ENCODE measurements at places on chromosomes 5 and 9.

DNA sequence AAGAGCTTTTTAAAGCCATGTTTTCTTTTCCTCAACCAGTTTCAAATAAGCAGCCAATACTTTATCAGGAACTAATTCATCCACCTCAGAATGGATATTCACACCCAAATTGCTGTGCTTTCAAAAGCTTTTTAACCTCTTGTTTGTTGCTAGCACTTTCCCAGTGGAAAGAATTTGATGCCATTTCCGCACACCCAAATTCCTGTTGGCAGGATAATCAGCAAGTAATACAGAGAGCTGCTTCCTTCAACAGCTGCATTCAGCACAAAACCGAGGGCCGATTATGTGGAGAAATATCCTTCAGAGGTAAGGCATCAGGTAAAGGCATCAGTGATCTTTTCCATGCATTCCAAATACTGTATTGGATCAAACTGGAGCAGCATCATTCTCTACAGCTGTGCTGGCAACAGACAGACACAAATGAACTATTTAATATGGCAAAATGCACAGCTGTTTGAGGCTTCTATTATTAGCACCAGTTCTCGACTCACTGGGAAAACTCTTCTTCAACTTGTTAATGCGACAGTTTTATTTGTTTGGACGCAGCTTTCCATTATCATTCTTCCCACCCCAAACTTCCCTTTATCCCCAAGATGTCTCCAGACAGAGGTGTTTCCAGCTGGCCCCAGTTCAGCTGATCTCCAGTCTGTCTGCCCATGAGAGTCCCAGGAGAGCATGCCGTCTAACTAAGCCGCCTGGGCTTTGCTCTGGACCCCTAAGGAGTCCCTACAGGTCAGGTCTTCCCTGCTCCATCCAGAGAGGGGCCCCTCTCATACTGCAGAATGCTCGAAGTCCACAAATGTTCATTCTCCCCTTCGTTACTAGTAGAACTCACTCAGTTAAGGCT, 22.2 kb upstream of the MGAT1 start:
- DNase-seq = no peak

GRCh38 chr5:172364773-172365172, 81.2 kb upstream of the UBTD2 start:
- DNase-seq = no peak

- DNase-seq = peak; percentile 45
Observed at GRCh38 chr5:44536650-44537260, 147.5 kb upstream of the FGF10 start.

DNA sequence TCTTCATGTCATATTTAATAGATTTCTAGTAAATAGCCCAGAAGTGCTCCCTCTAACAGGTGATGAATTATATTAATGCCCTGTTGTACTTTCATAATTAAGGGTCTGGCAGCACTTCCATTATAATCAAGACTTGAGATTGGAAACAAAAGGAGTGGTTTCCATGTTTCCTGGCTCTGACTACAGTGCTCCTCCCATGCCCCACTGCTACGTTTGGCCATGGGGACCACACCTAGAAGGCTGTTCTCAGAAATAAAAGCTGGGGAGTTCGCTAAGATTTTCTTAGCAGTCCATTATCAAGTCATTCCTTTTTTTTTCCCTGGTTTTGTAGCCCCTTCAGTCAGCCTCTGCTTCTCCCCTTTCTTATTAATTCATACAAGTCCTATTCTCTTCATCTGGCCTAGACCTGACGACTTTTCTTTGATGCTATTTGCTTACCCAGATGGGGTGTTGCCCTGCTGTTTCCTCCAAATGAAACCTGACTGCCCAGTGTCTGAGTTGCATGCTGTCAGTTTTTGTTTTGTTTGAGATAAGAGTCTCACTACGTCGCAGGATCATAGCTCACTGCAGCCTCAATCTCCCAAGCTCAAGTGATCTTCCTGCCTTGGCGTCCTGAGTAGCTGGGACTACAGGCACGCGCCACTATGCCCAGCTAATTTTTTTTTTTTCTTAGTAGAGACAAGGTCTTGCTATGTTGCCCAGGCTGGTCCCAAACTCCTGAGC, 312.1 kb upstream of the EFNA5 start:
- DNase-seq = no peak

- peak; percentile 48 for DNase-seq
Observed at GRCh38 chr9:131744720-131745201, 4.9 kb upstream of the RAPGEF1 start.

DNA sequence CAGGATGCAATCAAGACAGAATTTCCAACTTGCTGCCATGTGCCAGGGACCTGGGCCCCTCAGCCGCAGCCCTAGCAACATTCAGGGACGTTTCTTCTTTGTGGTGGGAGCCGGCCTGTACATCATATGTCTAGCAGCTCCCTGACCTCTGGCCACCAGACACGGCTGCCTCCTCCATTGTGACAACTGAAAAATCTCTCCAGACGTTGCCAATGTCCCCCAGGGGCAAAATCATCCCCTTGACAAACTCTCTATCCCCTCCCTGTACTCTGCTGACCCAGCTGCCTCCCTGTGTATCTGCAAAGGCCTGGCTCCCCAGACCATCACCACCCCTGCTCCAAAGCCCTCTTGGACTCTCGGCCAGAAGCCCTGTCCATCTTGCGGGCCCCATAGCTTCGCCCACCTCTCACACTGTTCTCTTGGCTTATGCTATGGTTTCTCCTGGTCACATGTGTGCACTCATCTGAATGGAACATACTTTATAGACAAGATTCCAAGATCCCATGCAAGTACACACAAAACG, 40.8 kb downstream of the BICD2 start:
- no peak for DNase-seq

- no peak for DNase-seq
Observed at GRCh38 chr9:4549751-4550295, 59.6 kb downstream of the SLC1A1 start.

DNA sequence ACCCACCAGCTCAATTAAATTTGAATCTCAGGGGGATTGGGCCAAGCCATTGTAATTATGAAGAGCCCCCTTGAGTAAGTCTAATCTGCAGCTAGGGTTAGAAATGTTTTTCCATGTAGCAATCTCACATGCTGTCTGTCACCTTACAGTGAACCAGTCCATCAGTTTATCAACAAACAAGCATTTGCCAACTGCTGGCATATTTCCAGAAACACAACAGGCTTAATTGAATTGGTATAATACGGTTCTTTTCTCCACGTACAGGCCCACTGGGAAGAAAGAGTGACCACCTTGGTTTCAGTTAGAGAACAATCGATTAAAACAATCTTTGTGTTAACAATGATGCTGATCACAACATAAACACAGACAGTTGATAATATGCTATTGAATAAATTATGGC, 67.4 kb downstream of the NSUN2 start:
- DNase-seq = no peak

DNA sequence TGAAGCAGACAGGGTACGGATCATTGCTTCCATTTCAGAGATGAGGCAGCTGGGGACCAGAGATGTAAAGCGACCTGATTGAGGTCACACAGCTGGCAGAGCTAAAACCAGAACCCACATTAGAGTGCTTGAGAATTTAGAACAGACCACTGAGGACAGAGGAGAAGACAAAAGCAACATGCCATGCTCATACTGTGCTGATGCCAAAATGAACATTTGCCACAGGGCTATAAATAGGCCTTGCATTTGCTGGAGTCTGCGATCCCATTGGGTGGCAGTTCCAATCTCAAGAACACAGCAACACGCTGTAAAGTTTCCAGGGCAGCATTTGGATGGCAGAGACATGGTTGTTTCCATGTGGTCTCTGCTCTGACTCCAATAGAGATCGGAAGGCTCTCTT, 222.4 kb upstream of the TBC1D2 start:
- DNase-seq = no peak

DNA sequence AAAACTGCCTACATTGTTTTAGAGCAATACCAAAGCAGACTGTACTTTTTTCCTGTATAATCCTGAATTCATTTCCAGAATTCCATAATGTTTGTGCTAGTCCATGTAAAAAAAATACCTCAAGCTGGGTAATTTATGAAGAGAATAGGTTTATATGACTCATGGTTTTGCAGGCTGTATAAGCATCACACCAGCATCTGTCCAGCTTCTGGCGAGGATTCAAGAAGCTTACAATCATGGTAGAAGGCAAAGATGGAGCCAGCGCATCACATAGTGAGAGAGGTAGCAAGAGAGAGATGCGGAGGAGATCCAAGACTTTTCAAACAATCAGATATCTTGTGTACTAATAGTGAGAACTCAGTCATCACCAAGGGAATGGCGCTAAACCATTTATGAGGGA, 280.3 kb upstream of the CDH9 start:
- DNase-seq = no peak

- DNase-seq = no peak
Observed at GRCh38 chr9:129607027-129607387, 13.9 kb downstream of the C9orf50 start.

DNA sequence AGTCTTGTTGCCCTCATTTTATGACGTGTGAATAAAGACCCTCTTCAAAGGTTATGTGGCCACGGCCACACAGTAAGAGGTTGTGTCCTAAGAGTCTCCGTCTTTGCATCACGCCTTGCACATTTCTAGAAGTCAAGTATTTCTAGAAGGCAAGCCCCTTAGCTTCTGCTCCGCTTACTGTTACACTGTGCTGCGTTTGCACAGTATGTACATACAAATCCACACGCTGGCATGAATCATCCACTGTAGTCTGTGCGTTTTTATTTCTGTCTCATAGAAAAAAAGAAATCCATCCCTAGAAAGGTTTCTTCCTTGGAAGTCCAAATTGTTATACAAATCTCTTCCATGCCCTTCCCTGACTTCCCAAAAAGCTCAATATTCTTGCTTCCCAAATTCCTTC, 21.4 kb upstream of the ICE1 start:
- no peak for DNase-seq

DNA sequence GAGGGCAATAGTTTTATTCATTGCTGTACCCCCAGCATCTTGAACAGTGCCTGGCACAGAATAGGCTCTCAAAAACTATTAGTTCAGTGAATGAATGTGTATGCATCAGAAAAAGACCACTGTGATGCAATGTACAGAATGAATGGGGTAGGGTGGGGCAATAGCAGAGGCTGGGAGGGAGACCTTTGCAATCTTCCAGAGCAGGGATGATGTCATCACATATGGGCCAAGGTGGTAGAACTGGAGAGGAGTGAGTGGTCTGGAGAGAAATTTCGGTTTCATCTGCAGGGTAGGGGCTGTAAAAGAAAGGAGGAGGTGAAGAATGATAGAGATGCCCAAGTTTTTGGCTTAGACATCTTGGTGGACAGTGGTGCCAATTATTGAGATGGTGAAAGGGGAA, 23.4 kb upstream of the ARAP3 start:
- DNase-seq = no peak

DNA sequence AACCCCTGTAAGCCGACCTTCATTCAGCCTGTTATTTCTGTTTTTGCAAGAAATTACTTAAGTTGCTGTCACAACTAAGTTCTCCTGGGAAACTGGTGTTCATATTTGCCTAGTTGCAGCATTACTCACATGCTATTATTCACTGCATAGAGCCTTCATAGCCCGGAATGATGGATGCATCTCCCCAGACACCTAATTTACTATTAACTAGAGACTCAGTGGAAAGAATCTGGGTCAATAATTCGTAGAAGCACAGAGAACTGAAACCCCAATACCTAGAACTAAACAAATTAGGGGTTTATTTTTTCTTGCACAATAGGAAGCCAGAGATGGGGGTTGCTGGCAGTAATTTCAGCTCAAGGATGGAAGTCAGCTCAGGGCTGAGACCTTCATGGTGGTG, 45.7 kb upstream of the FAM170A start:
- no peak for DNase-seq

GRCh38 chr9:103658156-103658555, 436.0 kb upstream of the SMC2 start:
- no peak for DNase-seq

All from SK-N-DZ (cell line).